ENCODE measurements at places on chromosomes 6 and 20. TPM values are rescaled to one million over a fixed set of nuclear protein-coding genes. Genes with fewer than 3 reads are reported as not detected.

The TRAPPC3L gene
- total RNA-seq, result not detected

DNA sequence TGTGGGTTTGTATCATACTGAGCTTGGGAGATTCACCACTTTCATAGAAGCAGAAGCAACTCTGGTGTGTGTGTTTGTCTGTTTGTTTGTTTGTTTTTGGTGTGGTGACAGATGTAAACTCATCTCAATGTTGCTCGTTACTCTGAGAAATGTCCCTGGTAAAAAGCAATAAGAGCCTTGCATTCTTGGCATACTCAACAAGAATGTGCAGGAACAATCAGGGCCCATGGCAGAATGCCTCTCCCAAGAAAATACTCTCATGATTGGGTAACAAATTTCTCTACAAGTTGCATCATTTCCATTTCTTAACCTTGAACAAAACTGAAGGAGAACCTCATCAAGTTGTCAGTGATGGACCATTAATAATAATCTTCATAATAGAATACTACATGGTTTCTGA is 43.0 kb upstream of the PKHD1 start:
- DNase-seq, result no peak

The PHACTR1 gene
- 10.8 TPM for total RNA-seq

GRCh38 chr20:2304180-2304579 is 8.4 kb downstream of the TGM3 start:
- peak; percentile 51 for DNase-seq

DNA sequence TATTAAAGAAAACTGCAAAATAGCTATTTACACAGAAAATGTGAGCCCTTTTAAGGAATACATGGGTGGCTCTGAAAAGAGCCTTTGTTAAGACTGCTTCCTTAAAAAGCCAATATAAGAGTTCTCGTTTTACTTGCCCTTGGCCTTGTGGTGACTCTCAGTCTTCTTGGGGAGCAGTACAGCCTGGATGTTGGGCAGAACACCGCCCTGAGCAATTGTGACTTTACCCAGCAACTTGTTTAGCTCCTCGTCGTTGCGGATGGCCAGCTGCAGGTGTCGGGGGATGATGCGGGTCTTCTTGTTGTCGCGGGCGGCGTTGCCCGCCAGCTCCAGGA is 111.5 kb downstream of the HFE start:
- DNase-seq, result no peak

The DTNBP1 gene
- total RNA-seq, result 21.9 TPM

The PPP1R16B gene
- total RNA-seq, result 24.3 TPM

The CAGE1 gene
- not detected for total RNA-seq

DNA sequence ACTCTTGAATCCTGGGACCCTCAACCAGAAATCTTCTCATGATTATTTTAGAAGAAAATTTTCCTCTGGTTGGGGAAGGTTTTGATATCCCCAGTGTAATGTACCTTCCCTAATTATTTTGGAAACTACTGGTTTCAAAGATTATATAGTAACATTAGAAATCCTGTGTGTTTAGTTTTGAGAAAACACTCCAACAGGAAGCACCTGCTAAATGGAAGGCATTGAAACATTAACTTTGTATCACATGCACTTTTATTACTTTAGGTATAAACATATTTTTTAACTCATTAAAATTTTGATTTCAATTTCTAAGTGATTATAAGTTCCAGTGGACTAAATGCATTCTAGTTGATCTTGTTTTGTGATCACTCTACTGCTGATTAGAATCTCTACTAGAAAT is 109.3 kb downstream of the SESN1 start:
- no peak for DNase-seq

- no peak for DNase-seq
These were observed 403.1 kb downstream of the BTBD9 start for GRCh38 chr6:38236631-38237030.

DNA sequence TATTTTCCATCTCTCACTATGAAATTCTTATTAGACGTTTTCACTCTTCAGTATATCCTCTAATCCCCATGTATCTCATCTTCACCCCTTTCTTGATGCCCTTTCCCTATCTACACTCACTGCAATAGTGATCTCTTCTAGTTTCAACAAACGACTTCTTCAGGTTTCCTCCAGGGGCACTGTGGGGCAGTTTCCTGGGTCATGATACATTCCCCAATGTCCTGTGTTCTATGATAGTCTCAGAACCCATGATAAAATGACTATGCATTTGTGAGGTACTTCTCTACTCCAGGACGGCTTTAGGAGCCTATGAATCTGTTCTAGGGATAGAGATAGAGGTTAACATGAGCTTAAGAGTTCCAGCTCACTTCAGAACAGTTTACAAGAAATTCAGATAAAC is 183.3 kb downstream of the FOXC1 start:
- no peak for DNase-seq

DNA sequence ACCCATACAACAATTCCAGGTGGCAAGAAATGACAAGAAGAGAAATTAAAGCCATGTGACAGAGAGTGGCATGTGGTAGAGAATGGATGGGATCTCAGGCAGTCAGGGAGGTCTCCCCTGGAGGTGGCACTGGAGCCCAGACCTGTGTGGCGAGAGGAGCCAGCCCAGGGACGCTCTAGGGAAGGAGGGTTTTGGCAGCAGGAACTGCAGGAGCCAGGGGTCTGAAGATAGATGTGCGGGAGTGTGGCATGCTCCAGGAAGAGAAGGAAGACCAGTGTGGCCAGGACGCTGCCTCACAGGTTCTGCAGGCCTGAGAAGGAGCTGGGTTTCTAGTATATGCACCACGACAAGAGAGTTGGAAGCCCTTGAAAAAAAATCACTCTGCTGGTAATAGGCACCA is 45.1 kb downstream of the SPATA2 start:
- no peak for DNase-seq

The OOEP gene
- not detected for total RNA-seq

The TFAP2A gene
- total RNA-seq, result 1.9 TPM

The GSTA2 gene
- total RNA-seq, result not detected

The GLP1R gene
- not detected for total RNA-seq

The SYCP2 gene
- 2.2 TPM for total RNA-seq

GRCh38 chr20:44080064-44080463 is 106.9 kb downstream of the JPH2 start:
- no peak for DNase-seq

The RAD21L1 gene
- not detected for total RNA-seq

DNA sequence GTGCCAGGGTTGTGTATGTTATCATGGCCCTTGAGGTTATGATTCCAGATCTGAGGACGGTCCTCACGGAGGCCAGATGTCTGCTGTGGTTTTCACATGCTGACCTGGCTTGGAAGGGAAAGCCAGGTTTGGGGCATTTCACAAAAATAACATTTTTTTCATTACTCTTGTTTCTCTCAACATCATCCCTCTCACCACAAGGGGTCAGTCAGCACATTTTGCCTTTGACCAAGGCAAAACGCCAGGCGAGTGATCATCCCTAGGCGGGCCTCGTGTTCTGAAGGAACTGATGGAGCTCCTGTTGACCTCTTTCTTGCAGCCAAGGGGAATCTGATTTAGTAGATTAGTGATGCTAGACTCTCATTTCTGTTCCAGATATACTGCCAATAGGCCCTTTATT is 133.5 kb downstream of the TBC1D7 start:
- DNase-seq, result no peak

- no peak for DNase-seq
These were observed 33.0 kb upstream of the HFE start for GRCh38 chr6:26053992-26054780.

- no peak for DNase-seq
These were observed 610.7 kb downstream of the CBLN4 start for GRCh38 chr20:55394592-55394991.

GRCh38 chr20:33322456-33322855 is 39.4 kb downstream of the BPIFB1 start:
- DNase-seq, result no peak
